Activated T-helper 1 cell treated with anti-CD3 and anti-CD28 coated beads, Interleukin-2, amount 50 U/mL, for 16 hours (primary cell): ENCODE measurements at places on chromosomes 7 and 10.

GRCh38 chr7:45461026-45461425, 113.1 kb upstream of the ADCY1 start:
- DNase-seq = no peak

DNA sequence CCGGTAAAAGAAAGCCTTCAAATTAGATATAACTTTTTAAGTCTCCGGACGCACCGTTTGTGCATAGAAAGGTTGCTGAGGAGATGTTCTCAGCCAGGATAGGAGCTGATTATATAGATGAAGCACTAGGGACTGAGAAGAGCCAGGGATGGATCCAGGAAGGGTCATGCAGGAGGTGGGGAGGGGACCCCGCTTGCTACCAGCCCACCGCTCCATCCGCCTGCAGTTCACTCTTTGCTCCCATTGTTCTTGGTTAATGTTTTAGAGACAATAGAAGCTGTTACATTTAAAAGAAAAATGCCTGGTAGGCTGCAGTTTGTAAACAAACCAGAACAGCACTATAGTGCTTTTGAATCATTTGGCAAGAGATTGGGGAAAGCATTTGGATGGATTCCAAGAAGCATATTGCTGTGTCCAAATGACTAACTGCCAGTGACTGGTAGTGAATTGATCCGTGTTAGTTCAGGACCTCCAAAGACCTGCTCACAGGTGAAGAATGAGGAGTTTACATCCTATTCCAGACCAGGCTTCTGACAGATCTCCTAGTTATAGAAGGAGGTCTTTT, 175.9 kb upstream of the TAC1 start:
- no peak for DNase-seq

DNA sequence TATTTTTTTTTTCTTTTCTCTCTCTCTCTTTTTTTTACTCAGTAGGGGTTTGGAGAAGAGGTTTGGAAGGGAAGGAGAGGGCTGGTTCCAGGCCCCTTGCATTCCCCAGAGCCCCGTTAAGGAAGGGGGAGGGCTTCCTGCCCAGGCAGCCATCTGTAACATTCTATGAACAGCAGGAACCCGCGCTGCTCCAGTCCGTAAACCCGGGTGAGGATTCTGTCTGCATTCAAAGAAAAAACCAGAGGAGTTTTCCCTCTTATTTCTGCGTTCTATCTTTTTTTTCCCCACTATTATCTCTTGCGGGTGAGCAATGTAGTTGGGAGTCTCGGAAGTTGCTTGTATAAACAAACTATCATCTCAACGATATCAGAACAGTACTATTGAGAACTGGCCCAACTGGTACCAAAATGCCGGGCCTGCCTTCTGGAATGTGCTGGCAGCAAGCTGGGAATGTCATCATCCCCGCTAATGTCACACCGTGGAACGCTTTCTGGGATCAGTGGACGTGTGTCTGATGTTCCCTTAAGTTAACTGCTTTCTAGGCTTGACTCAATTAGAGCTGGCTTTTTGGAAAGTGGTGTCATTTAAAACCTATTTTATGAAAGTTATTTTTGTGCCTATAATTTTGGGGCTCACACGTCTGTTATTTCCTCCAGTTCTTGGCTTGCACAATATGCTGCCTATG, 153.1 kb upstream of the MEOX2 start:
- DNase-seq = no peak

DNA sequence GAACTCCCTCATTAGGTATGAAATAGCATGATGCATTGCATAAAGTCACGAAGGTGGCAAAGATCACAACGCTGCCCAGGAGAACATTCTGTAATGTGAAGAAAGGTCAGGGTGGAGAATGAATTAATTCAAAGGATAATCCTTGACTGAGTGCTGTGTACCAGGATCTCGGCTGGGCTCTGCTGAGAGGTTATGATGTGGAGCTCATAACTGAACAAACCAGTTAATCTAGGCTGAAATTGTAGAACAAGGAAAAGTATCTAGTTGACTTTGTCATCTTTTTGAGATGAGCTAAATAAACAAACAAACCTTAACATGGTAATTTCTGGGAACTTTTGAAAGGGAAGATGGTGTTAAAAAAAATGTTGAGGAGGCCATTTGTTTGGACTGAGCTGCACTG, 6.1 kb downstream of the MSMB start:
- DNase-seq = no peak

DNA sequence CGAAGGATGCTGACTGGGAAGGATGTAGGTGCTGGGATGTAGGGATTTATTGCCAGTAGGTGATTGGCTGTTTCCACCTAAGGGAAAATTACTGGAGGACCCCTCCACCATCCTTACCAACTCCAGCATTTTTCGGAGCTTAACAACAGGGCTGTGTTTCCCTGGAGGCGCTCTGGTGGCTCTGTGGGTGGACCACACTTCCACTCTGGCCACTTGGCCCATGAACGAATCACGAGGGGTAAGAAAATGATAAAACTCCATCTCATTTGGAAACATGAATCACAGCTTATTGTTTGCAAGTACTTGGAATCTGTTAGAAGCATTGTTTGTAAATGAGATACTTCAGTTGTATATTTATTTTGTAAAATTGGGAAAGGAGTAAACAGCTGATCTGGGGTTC, 3.0 kb downstream of the DOCK1 start:
- no peak for DNase-seq

DNA sequence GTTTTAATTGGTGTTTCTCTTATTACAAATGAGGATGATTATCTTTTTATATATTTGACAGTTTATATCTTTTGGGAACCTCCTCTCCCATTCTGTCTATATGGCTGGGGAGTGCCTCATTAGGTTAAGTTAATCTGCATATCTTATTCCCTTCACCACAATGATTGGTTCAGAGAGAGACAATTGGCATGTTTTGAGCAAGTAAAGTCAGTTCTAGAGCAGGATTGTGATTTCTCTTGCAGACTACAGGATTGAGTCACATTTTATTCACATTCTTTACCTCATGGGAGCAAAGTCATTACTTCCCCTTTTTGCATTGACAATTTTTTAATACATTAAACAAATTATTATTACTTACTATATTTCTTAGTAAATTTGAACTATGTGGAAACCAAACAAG, 345.6 kb downstream of the MDFIC start:
- DNase-seq = no peak

- DNase-seq = no peak
These were observed 34.9 kb downstream of the SRPK2 start for GRCh38 chr7:105353752-105354328.

- DNase-seq = no peak
These were observed 207.7 kb upstream of the TEX47 start for GRCh38 chr7:89002981-89003956.

DNA sequence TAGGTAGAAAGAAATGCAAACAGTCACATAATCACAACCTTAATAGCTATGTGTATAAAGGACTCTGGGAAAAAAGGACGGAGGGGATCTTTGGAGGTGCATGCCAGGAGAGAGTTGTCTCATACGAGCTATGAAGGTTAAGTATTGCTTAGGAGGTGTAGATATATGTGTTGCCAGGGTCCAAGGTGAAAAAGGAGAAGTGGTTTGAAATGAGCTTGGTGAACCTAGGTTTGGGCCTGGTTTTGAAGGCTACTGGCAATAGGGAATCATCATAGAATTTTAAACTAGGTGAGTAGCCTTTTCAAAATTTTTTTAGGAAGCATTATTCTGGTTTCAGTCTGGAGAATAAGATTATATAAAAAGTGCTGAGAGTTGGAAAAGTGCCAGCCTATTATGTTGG, 336.8 kb downstream of the AUTS2 start:
- DNase-seq = no peak

- no peak for DNase-seq
These were observed 20.7 kb upstream of the KMT2E start for GRCh38 chr7:104993217-104993862.

DNA sequence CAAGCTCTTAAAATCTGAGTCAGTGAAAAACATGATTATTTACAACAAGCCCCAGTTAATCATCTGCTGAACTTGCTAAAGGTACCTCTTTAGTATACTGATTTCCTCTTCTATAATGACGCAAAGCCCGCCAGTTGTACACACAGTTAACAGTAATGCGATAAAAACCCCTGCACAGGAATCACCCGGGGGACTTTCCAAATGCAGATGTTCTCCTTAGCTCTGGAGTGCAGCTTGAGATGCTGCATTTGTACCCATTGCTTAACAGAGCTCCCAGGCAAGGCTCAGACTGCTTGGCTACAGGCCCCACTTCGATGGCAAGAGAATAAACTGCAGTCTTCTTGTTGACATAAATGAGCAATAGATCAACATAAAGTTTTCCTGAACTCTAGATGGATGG, 279.6 kb upstream of the HGF start:
- DNase-seq = no peak

GRCh38 chr10:11213137-11213536, 195.5 kb downstream of the CELF2 start:
- DNase-seq = no peak

- no peak for DNase-seq
These were observed 3.7 kb downstream of the PDK4 start for GRCh38 chr7:95592570-95592969.
